ENCODE measurements at places on chromosomes 2 and 18. TPM values are rescaled to one million over a fixed set of nuclear protein-coding genes. Genes with fewer than 3 reads are reported as not detected.

Gene CD207
- not detected for total RNA-seq

DNA sequence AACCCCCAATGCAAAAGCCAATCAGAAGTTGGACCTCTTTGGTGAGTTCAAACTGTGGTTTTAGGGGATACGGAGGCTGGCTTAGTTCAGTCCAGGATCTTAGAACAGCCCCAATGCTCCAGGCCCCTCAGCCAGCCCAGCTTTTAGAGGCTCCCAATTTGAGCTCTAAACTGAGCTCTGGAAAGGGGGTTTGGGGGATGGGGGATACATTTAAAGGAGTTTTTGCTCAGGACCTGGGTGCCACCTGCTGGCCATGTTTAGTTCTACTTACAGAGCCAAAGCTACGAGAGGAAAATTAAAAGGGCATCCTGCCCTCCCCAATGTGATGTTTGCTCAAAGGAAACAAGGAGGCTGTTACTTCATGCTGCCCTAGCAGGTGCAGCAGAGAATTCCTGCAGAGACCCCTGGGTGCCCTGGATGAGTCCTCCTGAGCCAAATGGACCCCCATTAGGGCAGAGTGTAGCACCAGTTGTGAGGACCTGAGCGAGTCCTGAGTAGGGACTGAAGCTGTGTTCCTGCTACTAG, 15.9 kb upstream of the TMEM214 start:
- no peak for DNase-seq

- no peak for DNase-seq
Observed at GRCh38 chr18:35178260-35178659, 62.6 kb upstream of the ZNF397 start.

Gene SLC40A1
- 15.6 TPM for total RNA-seq

Gene FBLN7
- total RNA-seq = 2.0 TPM

Gene GATA6
- 11.9 TPM for total RNA-seq

Gene CFAP221
- total RNA-seq = 1.1 TPM

DNA sequence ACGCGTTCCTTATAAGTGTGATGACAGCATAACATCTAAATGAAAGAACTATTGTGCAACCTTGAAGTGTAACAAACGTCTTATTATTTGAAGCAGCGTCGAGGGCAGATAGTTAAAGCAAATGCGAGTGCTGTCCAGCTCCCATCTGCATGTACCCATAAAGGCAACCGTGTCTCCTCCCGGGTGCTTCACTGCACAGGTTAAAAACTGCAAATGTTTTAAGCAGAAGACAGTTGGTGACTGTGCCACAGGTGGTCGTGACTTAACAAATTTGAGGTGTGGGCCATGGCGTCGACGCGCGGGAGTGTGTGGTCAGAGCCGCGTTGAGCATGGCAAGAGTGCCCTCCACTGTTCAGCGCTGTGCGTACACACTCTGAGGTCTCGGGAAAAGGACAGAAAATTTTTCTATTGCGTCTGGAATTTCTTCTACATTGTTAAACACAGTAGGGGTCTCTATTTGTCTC, 6.4 kb downstream of the SALL3 start:
- DNase-seq = no peak

DNA sequence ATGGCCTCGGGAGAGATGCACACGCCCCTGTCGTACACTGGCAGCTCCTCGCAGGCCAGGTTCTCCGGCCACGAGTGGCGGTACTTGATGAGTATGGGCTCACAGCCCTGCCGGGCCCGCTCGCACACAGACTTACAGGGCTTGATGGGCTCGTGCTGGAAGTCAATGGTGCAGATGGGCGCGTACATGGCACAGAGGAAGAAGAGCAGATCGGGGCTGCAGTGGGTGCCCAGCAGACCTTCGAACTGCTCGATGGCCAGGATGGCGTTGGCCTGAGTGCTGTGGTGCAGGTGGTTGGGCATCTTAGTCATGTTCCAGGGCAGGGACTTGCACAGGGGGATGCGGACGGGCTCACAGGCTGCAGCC, 359 bp downstream of the FRZB start:
- DNase-seq = no peak

GRCh38 chr2:202193881-202194353, 44.5 kb downstream of the SUMO1 start:
- no peak for DNase-seq

DNA sequence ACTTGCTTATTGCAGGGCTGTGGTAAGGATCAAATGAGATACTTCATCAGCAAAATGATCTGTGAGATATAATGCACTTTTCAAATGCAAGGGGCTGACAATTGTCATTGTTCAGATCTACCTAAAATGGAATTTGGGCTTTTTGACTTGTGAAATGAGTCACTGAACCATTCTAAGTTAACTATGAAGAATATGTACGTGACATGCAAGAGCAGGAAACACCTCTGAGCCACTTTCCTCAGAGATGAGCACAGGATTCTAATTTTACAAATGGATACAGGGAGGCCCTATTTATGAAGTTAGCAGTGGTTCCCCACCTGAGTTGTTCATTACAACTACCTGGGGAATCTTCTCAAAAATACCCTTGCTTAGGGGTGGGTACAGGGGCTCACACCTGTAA, 26.7 kb downstream of the CTLA4 start:
- DNase-seq = no peak

DNA sequence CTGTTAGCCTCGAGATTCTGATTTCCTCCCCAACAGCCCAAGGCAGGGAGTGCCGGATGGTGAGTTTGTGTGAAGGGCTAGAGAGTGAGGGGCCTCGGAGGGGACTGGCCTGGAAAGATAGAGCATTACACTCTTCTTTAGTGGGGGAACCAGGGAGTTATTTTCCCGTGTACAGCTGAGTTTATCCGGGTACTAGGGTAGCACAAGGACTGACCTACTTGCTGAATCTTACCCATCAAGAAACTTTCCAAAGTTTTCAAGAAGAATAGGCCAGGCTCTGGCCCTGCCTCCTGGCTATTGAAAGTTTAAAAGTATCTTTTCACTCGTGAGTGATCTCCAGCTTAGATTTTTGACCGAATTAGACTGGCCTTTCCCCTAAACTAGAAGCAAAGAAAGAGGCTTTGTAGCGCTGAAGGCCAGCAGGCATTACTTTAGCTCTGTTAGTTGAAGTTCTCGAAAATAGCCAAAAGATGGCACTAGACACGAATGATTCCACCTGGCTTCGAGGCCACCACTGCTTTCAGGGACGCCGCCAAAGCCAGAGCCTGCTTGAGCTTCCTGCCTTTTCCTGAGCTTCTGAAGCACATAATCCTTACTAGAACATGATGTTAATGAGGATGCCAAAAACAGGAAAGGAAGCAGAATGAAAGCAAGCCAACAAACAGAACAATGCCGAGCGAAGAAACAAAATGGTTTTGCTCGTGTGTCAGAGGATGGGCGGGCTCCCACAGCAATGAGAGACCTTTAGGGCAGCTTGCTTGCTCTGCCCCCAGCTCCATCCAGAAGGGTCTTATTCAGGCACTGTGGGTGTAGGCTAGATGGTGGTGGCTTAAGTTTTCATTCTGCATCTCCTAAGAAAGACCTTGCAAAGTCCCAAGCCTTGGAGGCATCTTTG, 55.8 kb downstream of the TSN start:
- no peak for DNase-seq

DNA sequence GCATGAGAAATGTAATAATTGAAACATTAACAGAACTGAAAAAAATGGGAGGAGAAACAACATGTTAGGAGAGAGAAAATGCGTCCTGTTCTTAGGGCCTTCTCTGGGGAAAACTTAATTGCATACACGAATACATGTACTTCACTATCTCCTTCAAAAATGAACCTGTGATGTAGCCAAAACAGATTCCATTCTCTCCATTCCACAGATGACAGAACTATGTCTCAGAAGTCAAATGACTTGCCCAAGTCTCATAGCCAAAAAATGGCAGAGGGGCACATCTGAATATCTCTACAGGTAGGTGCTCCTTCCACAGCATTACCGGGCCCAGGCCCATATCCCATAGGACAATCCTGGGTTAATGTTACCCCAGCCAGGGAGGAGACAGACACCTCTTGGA, 3.9 kb upstream of the DCTN1 start:
- DNase-seq = no peak

DNA sequence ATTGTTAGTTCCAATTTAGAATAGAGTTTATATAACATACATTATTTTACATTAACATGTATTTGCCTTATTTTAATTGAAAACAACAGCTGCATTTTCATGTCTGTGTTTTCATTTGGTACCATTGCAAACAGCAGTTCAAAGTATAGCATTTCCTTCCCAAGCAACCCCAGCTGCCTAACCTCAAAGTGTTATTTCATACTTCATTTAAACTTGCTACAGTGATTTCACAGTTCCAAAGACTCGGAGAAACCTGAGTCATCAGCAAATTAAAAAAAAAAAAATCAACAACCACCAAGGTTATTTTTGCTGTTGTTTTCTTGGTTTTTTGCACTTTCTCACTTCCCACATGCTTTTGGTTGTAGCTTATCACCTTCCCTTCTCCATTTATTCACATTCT, 236.5 kb upstream of the SPHKAP start:
- DNase-seq = no peak

DNA sequence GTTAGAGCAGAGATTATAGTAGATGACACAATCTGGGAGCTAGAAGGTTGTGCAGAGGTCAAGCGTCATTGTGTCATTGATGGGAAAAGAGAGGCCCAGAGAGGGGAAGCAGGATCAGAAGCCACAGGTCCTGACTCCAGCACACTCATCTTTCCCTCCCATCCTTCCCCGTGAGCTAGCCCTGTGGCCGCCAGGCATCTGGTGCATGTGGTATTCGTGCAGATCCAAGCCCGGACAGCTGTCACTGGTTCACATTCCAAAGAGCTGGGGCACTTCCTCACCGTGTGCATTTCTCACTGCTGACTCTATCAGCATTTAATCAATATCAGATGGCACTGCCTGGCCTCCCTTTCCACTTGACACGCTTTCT, 94.1 kb upstream of the THOC1 start:
- DNase-seq = no peak

Measured in pulmonary artery endothelial cell (primary cell).